ENCODE measurements at places on chromosomes 5 and 9.

DNA sequence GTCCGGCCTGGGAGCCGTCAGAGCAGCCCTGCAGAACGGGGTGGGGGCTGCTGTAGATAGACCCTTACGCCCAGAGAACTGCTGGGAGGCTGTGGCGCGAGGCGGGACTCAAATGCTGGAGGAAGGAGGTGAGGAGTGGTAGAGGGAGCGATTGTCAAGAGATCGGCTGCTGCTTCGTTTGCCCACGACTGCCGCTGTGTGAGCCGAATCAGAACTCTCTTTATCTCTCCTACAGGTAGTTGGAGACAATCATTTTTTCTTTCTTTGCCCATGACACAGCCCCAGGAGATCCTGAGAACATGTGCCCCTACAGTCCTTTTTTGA, 456 bp downstream of the ZNF79 start:
- no peak for DNase-seq

DNA sequence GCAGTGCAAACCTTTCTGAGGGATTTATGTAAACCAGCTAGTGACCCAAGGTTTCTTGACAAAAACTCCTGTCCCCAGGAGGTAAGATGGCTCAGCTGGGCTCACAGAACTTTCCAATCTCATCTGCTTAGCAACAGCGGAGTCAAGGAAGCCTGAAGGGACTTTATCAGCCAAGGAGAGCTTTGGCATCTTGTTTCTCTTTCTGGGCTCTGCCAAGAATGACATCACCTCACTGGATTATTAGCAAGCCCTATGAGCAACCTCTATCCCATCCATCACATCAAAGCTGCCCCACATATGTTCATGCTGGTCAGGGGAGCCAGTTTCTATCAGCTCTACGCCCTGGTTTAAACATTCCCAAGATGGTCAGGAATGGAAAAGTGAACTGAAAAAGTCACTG, 461.3 kb downstream of the ENC1 start:
- no peak for DNase-seq

- DNase-seq, result no peak
Measured at GRCh38 chr9:95971815-95972214, 96.3 kb downstream of the ERCC6L2 start.

DNA sequence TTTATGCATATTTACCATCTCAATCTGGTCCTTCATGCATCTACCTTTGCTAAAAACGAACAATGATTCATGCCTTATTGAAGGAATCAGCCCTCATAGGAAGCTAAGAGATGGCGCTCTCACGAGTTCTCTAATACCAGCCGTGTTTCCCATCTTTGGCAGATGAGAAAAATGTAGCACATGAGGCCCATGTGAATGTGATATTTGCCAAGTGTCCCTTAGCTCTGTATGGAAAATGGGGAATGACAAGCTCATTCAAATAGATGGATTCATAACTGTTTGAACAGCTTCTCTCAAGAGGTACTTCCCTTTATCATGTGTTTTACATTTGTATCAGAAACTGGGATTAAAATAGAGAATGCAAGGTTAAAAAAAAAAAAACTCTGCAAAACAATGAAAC, 66.1 kb downstream of the TTC39B start:
- no peak for DNase-seq

DNA sequence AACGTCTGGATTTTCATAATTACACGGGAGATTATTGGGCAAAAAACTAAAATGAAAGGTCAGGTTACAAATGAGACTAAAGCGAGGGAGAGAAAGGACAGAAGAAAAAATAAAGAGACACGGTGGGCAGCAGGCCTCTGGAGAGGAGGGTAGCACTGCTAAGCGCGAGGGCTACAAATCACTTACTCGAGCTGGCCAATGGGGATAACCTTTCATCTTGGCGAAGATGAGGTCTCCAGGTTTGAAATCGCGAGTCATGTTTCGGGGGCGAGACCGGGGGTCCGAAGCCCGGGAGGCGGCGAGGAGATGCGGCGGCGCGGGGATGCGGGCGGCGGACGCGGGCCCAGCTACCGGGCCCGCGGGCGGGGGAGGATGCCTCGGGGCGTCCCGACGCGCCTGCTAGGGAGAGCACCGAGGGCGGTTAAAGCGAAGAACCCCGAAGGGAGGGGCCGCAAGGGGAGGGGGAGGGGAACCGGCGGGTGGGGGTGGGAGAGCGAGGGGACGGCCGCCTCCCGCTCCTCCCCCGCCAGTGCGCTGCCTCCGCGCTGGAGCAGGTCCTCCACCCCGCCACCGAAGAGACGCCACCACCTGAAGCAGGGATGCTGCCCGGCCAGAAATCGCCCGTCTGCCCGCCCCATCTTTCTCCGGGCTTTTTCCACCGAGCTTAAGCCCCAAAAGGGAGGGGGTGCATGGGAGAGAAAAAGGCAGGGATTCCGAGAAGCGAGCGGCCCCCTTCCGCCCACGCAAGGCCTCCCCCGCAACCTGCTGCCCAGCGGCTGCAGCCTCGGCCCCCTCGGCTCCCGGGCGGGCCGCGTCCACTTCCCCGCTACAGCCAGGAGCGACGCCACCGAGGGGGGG, 610 bp downstream of the PSIP1 start:
- peak; percentile 80 for DNase-seq

GRCh38 chr5:152505442-152506042, 100.5 kb upstream of the NMUR2 start:
- peak; percentile 43 for DNase-seq

DNA sequence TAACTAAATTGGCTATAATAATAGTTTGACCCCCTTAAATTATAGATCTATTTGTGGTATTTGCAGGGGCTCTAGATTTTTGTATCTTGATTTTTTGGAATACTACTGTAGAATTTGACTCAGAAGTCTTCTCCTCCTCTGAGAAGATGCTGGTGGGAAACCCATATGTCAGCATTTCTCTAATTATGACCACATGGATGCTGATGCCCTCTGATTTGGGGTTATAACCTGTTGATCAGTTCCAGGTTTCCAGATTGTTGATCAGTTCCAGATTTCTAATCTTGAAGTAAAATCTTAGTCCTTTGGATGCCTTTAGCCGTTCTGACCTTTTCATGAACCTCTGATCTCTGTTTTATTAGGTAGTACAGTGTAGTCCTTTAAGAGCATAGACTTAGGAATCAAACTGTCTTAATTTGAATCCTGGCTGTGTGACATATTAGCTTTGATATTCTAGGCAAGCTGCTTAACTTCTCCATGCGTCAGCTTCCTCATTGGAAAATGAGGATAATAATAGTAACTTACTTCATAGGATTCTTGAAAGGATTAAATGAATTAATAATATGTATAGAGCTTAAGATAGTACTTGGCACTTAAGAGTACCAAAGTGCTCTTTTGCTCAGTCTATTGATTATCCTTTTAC, 8.1 kb downstream of the FSD1L start:
- DNase-seq, result no peak

DNA sequence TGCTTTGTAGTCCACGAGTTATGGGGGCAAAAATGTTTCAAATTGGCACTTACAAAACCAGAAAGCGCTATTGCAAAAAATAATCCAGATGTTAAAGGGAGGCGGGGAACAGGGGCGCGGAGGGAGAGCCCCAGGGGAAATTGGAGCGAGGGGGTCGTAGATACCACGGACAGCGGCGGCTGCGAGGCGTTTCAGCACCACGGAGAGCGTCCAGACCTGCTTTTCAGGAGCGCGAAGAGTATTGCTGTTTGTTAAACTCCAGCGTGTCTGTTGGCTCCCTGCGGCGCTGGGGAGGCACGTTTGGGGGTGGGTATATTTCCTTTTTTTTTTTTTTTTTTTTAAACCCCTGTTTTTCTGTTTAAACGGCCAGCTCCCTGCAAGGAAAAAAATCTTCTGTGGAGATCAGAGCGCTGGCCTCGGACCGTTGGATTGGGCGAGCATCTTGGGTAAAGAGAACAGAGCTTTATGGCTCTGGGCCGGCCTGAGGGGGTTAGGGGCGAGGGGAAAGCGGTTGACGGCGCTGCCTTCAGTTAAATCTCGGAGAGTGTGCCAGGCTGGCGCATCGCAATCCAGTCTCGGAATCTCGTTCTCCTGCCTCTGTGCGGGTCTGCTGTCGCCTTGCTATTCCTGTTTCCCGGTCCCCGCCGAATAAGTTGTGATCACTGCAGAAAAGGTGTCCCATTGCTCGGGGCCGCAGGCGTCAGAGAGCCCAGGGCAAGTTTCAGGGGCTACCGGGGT, at the start of gene GLRA1:
TSS of gene GLRA1 (minus strand) at position 288 of the 738 bp plus-strand sequence. CDS start 302 bp downstream, outside the sequence.
- DNase-seq, result peak; percentile 61

GRCh38 chr5:15267966-15268365, 232.0 kb upstream of the FBXL7 start:
- no peak for DNase-seq

- no peak for DNase-seq
Measured at GRCh38 chr9:71764463-71764862, 3.9 kb downstream of the CEMIP2 start.

DNA sequence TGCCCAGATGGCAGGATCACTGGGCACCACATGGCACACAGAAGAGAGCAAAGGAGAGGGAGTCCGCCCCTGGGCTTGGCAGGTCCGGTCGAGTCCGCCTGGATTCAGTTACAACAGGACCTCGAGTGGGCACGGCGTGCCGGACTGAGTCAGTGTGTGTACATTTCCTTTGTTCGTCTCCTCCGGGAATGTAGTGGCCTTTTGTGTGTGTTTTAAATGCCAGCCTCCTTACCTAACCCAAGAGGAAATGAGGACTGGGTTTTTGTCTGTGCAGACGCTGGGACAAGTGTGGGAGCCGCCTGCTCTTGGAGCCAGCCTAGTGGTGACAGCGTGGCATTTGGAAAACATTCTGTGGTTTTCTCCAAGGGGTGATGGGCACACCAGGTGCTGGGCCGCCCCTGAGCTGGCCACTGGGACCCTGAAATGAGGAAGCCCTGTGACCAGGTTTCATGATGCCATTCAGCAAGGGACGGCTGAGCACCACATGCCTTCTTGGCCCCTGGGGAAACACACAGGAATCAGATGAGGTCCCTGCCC, 9.6 kb downstream of the NEK6 start:
- DNase-seq, result no peak

GRCh38 chr9:136289651-136290507, 14.0 kb downstream of the CCDC187 start:
- DNase-seq, result no peak

- no peak for DNase-seq
Measured at GRCh38 chr9:81801190-81801589, 111.8 kb upstream of the TLE1 start.

- DNase-seq, result no peak
Measured at GRCh38 chr9:86974421-86974820, 27.1 kb upstream of the GAS1 start.

GRCh38 chr9:21746550-21746949, 55.9 kb upstream of the MTAP start:
- no peak for DNase-seq

GRCh38 chr5:116532762-116533525, 41.7 kb downstream of the SEMA6A start:
- DNase-seq, result no peak

- no peak for DNase-seq
Measured at GRCh38 chr9:84705128-84705527, 35.6 kb downstream of the NTRK2 start.

DNA sequence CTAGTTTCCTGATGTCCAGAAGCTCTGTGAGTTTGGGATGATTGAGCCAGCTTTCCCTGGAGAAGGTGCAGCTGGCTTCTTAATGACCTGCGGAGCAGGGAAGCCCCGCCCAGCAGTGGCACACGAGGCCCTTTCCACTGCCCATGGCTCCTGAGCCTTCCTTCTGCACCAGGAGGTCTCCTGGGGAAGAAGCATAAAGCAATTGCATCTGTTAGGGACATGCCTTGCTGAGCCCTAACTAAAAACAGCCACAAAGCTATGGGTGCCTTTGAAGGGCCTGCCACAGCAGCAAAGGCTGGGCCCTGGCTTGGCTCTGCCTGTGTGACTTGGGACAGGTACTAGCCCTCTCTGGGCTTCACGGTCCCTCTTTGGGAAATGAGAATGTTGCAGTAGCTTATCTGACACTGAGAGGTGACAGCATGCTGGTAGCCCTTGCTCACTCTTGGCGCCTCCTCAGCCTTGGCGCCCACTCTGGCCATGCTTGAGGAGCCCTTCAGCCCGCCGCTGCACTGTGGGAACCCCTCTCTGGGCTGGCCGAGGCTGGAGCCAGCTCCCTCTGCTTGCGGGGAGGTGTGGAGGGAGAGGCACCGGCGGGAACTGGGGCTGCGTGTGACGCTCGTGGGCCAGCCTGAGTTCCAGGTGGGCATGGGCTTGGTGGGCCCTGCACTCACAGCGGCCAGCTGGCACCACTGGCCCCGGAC, 218.4 kb downstream of the FSTL4 start:
- DNase-seq, result no peak

DNA sequence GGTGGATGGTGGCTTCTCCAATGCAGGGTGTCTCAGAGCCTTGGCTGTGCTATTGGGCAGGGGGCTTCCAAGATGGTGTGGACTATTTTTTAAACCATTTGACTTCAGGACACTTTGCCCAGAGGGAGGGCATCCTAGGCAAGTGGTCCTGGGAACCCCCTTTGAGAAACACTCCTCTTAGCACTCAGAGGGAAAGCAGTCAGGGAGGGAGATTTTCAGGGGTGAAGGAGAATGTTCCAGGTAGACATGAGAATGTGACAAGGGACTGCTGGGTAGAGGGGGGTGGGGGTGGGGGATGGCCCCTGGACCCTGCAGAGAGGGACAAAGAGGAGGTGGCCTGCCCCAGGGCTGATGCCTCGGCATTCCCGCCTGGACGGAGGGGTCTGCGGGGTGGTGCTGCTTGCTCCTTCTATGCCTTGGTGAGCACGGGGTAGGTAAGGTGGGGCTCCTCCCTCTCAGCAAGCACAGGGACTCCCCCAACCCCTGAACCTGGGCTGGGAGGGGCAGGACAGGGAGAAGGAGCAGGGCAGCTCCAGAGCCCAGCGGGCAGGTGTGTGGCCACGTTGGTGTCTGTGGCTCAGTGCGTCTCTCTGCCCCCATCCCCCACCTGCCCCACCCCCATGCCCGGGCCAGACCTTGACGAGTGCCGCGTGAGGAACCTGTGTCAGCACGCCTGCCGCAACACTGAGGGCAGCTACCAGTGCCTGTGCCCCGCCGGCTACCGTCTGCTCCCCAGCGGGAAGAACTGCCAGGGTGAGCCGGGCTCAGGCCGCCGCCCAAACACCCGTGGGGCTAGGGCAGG, 13.8 kb upstream of the ASS1 start:
- DNase-seq, result no peak

DNA sequence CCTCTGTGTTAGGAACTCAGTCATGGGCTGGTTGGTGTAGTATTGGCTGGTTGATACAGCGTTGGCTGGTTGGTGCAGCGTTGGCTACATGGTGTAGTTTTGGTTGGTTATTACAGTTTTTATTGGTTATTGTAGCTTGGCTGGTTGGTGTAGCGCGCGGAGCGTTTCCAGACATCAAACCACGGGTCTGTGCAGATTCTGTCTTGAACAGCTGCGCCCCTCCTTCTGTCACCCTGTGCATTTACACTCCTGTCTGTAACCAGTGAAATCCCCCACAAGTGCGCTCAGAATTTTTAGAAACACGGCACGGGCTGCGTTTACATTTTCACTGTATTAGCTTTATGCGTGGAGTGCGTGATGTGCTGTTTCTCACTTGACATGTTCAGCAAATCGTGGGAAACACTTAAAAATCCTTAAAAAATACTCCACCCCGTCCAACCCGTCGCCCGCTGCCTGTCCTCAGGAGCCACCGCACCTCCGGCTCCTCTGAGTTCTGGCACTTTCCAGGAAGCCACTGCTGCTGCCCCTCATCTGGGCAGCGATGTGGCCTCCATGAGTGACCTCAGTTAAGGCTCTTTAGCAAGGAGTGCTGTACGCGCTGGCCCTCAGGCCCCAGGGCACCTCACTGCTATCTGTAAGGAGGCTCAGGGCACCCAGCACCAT, 20.8 kb downstream of the NKD2 start:
- no peak for DNase-seq

GRCh38 chr5:124522992-124523391, 223.4 kb downstream of the ZNF608 start:
- DNase-seq, result no peak

GRCh38 chr5:136087961-136088871, 44.4 kb upstream of the SMAD5 start:
- no peak for DNase-seq

- DNase-seq, result no peak
Measured at GRCh38 chr5:29963956-29964355, 1229.5 kb upstream of the CDH6 start.

Measured in GM13976 (cell line).